HuH-7 (cell line): ENCODE measurements at places on chromosomes 3 and 15.

GRCh38 chr15:48622237-48622636, 23.3 kb downstream of the FBN1 start:
- DNase-seq: no peak

GRCh38 chr3:56921573-56922453, 120.1 kb upstream of the ARHGEF3 start:
- no peak for DNase-seq

DNA sequence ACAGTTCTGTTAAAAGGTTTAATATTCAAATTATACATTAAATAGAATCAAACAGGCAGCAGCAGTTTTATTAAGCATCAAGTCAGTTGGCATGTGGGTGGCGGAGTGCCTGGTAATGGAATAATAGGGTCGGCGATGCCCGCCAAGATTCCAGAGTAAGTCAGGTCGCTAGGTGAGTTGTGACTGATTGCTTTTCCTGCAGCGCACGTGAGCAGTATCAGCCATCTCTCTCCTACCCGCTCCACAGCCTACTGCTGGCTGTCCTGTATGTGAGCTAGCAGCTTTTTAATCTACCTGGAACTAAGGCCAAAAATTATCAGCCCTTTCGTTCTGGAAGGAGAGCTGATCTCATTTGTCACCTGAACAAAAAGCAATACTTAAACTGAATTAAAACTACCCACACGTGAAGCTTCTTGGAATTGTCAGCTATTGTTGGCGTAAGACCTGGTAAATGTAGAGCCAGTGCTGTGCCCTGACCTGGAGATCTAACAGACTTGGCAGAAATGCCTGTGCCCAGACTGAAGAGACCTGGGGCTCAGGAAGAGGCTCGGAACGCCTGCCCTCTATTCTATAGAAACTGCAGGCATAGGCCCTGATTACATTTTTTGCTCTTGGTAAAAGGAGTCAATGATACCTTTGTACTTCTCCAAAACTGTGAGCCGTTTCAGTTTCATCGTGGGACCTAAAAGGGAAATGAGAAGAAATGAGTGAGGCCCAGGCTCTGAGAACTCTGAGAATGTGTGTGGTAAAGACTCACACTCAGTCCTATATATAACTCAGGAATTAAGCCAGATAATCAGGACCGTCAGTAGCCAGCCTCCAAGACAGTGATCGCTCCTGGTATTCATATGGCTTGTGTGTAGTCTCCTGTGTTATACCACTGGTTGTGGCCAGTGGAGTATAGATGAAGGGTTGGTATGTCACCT, 21.9 kb downstream of the IDH3A start:
- DNase-seq: no peak

- no peak for DNase-seq
These were observed at the start of gene TMEM108 for GRCh38 chr3:133038089-133038730. Gene TMEM108, plus strand, starts transcription at chr3:133038391.

DNA sequence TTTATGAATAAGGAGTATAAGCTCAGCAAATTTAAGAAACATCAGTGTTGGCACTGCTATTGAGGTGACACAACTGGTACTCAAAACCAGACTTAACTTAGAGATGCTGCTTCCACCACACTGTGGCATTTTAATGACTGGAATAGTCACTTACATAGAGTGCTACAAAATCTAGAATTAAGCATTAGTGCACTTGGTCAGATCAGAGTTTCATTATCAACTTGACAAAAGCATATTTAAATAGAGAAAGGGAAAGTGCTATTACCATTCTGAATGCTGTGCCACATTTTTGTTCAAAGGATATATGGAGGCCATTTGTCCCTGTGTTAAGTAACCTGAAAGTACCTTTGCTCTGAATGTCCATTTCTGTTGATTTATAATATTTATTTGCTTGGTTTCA, 800.7 kb upstream of the ALCAM start:
- no peak for DNase-seq

DNA sequence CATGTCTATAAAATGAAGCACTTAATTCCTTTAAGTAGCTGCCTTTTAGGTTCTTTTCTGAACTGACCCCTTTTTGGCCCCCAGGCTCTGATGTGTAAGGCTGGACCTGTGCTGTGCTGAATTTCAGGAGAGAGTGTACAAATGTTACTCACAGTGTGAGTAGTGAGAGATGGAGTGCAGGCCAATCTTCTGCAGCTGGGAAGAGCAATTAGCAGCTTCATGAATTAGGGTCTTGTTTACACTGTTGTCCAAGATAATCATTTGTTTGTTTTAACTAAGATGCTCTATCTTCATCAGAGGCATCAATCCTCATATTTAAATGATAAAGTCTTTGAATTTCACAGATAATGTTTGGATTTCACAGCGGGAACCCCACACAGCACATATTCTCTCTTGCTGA, 19.4 kb downstream of the ARPP21 start:
- DNase-seq: no peak

GRCh38 chr3:30691944-30692343, 85.5 kb downstream of the TGFBR2 start:
- no peak for DNase-seq

DNA sequence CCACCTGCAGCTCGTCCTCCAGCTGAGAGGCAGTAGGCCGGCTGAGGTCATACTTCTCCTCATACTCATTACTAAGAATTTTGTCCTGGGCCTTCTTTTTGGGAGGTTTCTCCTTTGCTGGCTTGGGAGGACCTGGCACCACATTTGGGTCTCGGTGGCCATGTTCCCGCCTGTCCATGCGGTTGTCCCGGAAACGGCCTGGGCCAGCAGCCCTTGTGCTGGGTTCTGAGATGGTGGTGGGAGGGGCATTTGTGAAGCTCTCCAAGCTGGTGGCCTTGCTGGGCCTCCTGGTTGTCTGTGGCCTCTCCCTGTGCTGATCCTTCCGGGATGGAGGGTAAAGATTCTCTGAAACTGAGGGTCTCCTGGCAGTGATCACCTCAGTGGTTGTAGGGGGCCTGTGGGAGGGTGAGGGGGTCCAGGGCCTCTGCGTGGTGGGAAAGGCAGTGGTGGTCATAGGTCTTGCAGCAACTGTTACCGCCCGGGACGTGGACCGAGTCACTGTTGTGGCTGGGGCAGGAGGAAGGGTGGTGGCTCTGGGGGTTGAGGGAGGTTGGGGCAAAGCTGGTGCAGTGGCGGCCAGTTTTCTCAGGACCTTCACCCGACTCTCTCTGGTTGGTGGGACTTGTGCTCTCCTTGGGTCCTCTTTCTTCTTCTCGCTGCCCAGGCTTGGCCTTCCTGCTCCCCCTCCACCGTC, 2.5 kb downstream of the CCDC80 start:
- no peak for DNase-seq

DNA sequence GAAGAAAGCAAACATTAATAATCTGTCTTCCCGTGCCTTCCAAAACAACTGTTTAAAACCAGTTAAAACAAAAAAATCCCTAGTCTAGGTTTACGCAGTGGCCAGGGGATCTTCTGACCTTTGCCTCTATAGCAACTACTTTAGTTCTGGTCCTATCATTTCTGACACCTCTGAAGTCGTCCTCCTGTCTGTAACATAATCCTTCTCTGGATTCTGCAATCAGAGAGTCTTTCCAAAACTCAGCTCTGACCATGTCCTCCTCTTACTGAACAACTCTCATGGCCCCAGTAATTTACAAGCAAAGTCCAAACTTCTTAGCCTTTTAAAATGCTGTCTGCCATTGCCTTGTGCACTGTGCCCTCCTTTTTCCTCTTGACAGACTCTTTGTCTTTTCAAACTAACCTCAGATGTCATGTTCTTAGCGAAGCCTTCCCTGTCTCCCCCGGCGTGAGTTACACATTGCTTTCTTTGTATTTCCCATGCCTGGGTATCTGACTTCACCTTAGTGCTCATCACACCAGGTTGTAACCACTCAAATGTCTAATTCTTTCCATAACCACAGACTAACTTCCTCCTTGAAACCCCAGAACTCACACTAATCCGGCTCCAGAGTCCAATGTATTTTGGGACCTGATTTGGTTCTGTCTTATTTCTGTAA, 105.2 kb upstream of the BNIP2 start:
- no peak for DNase-seq

GRCh38 chr3:46856576-46857471, 6.4 kb downstream of the MYL3 start:
- no peak for DNase-seq

- DNase-seq: no peak
These were observed 118.3 kb downstream of the FNDC3B start for GRCh38 chr3:172157564-172158258.

GRCh38 chr3:127714125-127714571, 41.4 kb downstream of the ABTB1 start:
- no peak for DNase-seq

GRCh38 chr3:111335512-111336303, 206.3 kb upstream of the CD96 start:
- no peak for DNase-seq

DNA sequence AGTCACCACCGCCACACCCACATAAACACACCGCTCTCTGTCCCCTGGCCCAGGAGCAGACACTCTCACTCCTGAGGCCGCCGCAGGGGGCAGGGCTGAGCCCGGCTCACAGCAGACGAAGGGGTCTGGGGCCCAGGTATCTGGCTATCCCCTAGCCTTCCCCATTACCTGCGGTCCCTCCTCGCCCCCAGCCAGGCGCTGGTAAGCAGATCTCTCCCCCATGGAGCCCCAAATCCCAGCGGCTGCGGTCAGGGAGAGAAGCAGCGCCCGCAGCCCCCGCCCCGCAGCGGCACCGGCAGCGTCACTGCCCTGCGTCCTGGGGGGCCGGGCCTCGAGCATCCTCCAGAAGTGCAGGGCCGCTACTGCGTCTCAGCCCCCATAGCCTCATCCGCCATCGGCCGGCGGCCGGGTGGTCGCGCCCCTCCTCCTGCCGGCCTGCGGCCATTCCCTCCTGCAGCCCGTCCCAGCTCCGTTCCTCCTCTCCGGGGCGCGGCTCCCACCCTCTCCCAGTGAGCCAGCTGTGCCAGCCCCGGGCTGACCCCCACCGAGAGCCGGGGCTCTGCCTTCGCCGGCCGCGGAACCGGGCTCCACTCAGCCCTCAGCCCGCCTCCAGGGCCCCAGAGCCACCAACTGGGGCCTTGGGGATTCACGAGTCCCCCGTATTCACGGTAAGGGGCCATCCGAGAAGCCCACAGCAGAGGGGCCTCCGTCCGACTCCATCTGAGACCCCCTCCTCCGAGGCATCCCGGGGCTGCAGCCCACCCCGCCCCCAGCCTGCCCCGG, 13.1 kb downstream of the TNK2 start:
- DNase-seq: peak; percentile 90

GRCh38 chr3:179729086-179729485, 76.2 kb downstream of the USP13 start:
- no peak for DNase-seq

GRCh38 chr3:58898513-58898912, 151.3 kb downstream of the CFAP20DC start:
- DNase-seq: no peak

GRCh38 chr15:68384451-68385239, 47.3 kb downstream of the ITGA11 start:
- DNase-seq: no peak

- no peak for DNase-seq
These were observed 17.1 kb upstream of the CSTA start for GRCh38 chr3:122307976-122308375.

- DNase-seq: no peak
These were observed 209.2 kb downstream of the TBL1XR1 start for GRCh38 chr3:176987901-176988650.

DNA sequence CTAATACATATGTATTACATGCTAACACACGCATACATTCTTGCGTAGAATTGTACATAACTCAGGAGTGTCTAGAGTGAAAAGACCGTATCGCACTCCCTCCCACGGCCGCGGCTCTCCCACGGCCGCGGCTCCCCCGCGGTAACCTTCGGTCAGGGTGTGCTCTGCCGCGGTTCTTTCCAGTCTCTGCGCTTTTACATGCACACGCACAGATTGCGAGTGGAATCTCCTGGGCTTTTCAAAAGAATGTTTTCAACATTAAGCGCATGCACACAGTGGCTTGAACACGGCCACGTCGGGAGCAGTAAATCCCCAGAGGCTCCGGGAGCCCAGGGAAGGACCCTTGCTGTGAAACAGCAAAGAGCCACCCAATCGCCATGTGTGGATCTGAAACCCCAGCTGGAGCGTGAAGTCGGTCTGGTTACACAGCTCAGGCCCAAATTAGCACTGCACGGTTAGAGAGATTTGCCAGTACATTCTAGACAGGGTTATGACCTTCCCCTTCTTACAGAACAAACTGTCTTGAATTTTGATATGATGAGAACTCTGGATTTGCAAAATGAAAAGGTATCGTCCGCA, 805 bp upstream of the RGMA start:
- DNase-seq: no peak

- DNase-seq: peak; percentile 30
These were observed 18.9 kb upstream of the TGM5 start for GRCh38 chr15:43285609-43286037.

DNA sequence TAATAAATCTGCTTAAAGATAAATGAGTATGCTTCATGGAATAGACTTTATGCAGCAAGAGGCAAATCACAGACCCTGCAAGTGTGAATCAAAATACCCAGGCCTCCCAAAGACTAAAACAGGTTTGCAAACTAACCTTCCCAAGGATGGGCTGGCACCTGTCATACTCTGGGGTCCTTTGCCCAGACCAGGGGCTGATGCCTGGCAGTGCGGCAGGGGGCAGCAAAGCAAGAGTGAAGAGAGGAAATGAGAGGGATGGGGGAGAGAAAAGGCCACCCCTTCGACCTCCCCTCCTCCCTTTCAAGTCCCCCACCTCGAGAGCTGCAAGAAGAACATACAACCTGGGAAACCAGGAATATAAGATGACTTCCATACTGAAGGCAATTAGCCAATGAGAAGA, 31.8 kb downstream of the XXYLT1 start:
- DNase-seq: no peak

DNA sequence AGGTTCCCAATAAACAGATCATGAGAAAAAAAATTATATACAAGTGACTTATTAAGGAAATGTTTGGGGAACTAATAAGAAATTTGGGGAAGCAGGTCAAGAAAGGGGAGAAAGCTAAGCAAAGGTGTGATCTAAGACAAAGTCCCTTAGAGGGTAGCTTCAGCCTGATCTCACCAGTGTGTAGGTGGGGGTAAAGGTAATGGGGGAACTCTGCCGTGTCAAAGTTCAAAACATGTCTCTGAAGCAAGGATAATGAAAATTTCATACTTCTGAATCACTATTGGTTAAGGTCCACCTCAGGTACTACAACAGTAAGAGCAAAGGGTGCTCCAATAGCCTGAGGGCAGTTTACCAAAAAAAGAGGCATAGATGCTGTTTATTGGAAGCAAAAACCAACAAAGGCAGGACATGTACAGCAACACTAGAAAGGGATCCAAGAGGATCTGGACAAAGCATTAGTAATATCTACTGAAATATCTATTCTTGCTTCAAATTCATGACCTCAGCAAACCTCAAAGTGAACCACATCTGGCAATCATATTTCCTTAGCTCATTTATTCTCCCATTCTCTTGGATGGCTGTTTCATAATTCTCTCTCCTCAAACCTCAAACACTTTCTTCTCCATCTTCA, 6.9 kb downstream of the ACAD11 start:
- no peak for DNase-seq
